Activated naive CD4-positive, alpha-beta T cell treated with anti-CD3 and anti-CD28 coated beads, Interleukin-2, amount 10 ng/mL, durations not matched to agents 5 hours and 36 hours (primary cell): ENCODE measurements at places on chromosomes 4 and X. TPM values are rescaled to one million over a fixed set of nuclear protein-coding genes. Genes with fewer than 3 reads are reported as not detected.

The NPY1R gene
- not detected for total RNA-seq

The RNF175 gene
- total RNA-seq: not detected

The GLOD5 gene
- not detected for total RNA-seq

The NSDHL gene
- 14.7 TPM for total RNA-seq

The PLP2 gene
- total RNA-seq: 206 TPM

The SSX2 gene
- total RNA-seq: not detected

The ACE2 gene
- total RNA-seq: not detected

The GAGE12E gene
- total RNA-seq: not detected
